Camera-type eye (tissue), 1 donor: ENCODE measurements at places on chromosomes 1 and 21. TPM values are rescaled to one million over a fixed set of nuclear protein-coding genes. Genes with fewer than 3 reads are reported as not detected.

ALPL gene
- 12.6 TPM for total RNA-seq

MAN1C1 gene
- 29.9 TPM for total RNA-seq

LCE1C gene
- total RNA-seq: not detected

DNASE2B gene
- 3.0 TPM for total RNA-seq

IGSF3 gene
- 50.4 TPM for total RNA-seq

RNU1-2 gene
- under 0.01 TPM for total RNA-seq
